ENCODE measurements at places on chromosomes 2 and 18. TPM values are rescaled to one million over a fixed set of nuclear protein-coding genes. Genes with fewer than 3 reads are reported as not detected.

GRCh38 chr18:10374636-10375293 is 79.7 kb upstream of the APCDD1 start:
- DNase-seq, result no peak

GRCh38 chr2:133641942-133642725 is 73.9 kb upstream of the NCKAP5 start:
- DNase-seq, result no peak

DNA sequence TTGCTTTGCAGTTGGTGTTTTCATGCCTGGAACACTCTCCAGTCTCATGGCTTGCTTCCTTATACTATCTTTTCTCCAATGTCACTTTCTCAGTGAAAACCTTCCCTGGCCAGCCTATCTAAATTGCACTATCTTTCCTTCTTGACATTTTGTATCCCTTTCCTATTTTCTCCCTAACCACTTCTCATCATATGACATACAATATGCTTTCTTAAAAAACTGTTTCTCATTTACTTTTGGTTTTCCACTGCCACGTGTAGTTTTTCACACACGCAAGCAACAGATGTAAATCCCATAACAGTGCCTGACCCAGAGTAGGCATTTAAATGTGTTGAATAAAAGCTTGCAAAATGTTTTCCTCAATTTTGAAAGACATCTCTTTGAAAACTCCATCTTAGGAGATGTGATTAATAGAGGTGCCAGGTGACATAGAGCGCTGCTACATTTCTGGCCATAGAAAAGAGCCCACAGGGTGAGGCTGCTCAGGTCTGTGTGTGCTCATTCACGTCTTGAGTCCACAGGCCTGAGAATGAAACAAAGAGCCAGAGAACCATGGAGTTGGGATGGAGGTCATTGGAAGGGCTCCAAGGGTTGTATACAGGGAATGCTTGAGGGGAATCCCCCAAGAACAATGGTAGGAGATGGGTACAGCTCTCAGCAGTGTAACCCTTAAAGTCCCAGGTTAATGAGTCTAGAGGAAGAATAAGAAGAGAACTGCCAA is 12.7 kb downstream of the ZNF24 start:
- no peak for DNase-seq

- DNase-seq, result peak; percentile 61
These were observed 126.6 kb downstream of the TMEM131 start for GRCh38 chr2:97868986-97869721.

- DNase-seq, result no peak
These were observed 65.0 kb upstream of the POU3F3 start for GRCh38 chr2:104788742-104789455.

DNA sequence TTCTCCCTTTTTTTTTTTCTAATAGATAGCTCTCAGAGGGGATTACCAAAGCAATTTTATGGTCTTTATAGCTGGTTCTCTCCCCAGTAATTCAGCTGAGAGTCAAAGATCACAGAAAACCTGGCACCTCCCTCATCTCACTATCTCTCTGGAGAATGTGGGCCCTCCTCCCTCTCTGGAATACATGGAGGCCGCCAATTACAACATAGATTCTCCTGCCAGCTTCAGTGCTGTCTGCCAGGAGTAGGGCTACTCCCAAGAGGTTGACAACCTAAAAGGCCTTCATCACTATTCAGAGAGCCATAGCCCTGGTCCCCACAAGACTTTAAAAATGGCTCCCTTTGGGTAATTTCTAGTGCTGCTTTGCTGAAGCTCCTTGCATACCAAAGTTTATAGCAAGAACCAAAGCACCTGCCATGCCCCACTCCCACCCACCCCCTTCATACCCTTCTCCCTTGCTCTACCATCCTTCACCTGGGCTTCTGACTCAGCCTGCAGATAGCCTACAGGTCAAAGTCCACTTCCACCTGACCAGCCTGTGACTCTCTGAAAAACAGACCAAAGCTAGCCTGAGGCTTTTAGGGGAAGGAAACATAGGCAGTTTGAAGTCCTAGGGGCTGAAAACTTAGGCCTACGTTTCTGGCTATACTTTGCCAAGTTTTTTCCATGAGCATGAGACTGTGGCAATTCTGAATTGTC is 472.3 kb downstream of the TNS1 start:
- no peak for DNase-seq

SRD5A2 gene
- total RNA-seq, result not detected

ANKRD53 gene
- total RNA-seq, result 0.97 TPM

CXCR4 gene
- total RNA-seq, result 454 TPM

SULT1C2 gene
- 1.00 TPM for total RNA-seq

DNA sequence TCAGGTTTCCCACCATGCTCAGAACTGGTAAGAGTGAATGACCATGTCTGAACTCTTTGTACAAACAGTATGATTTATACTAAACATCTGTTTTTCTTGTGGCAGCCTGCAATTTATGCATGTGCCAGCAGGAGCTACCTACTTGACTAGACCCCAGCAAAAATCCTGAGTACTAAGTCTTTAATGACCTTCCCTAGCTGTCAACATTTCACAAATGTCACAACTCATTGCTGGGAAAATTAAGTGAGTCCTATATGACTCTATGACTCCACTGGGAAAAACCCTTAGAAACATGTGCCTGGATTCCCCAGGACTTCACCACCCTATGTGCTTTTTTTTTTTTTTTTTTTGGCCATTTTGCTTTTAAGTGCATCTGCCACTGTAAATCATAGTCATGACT is 1225.8 kb downstream of the SUCLG1 start:
- DNase-seq, result no peak

DNA sequence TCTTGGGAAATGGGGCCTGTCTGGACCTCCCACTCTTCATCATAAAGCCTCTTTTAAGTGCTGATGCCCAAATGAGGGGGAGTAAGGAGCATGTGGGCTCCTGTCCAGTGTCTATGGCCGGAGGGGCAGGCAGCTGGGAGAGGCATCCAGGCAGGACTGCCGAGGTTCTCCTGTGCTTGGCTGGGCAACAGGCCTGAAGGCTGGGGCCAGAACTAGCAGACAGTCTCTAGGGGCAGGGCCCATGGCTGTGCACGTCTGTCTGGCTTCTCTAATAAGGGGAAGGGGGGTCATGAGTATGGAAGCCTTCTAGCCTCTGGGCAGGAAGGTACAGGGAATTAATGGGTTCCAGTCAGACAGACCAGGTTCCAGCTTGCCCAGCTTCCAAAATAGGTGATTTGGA is 128.6 kb downstream of the SMAD2 start:
- no peak for DNase-seq

DNA sequence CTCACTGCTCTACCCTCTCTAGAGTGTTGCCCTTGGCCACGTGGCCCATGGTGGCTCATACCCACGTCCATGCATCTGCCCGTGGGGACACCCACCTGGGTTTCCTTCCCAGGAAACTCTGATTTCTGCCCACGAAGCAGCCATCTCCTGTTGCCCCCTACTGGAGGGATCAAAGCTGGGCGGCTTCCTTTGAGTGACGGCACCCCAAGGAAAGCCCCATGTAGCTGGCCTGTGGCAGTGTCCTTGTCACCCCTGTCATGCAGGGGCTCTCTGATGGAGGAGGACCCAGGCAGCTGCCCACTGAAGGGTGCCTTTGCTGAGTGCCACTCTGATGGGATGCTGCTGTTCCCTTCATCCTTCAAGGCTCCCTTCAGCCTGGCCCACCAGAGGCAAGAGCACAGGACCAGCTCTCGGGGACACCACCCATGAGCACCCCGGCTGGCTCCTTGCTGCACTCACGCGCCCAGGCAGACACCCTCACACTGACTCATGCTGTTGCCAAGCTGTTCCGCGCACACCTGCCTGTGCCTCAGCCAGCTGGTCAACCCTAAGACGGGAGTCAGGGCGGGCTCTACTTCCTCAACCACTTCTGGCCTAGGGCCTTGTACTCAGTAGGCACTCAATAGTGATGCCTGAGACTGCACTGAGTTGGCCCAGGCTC is 101.1 kb downstream of the CTIF start:
- peak; percentile 73 for DNase-seq

CCDC142 gene
- 18.6 TPM for total RNA-seq

DNA sequence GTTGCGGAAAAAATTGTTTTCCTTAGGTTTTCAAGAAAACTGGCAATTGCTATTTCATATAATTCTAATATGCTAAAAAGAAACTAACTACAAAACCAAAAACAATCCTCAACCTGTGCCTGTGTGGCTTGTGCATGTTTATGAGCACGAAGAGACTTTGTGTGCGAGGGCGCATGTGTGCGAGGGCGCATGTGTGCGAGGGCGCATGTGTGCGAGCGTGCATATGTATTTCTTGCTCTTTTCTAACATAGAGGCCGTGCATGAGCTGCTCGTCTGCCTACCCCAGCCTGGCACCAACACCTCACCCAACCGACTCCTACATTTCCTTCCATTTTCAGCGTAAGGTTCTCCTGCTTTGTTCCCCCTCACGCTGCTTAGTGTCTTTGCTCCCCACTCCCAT is 211.6 kb downstream of the DOK6 start:
- no peak for DNase-seq

PKDCC gene
- 85.3 TPM for total RNA-seq

- no peak for DNase-seq
These were observed 95.0 kb downstream of the PID1 start for GRCh38 chr2:229176136-229176535.

- no peak for DNase-seq
These were observed 37.5 kb upstream of the TTN start for GRCh38 chr2:178844701-178845100.

DNA sequence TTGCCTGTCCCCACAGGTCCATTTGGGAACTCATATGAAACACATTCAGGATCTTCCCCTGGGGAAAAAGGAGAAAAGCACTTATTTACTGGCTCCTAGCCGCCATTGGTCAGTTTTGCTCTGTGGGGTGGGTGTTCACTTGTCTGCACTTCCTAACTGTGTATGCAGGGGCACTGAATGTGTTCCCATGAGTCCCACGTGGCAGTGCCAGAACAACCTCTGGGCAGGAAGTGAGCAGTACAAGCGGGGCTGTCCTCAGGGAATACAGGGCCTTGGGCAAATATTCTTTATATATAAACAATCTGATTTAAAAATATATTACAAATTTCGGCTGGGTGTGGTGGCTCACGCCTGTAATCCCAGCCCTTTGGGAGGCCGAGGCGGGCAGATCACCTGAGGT is 21.8 kb upstream of the CTIF start:
- no peak for DNase-seq

MARCO gene
- not detected for total RNA-seq

FRZB gene
- total RNA-seq, result 52.1 TPM

GRCh38 chr18:31983976-31984375 is 34.6 kb upstream of the RNF125 start:
- no peak for DNase-seq

- no peak for DNase-seq
These were observed 205.2 kb downstream of the AGPS start for GRCh38 chr2:177597759-177598158.

DNA sequence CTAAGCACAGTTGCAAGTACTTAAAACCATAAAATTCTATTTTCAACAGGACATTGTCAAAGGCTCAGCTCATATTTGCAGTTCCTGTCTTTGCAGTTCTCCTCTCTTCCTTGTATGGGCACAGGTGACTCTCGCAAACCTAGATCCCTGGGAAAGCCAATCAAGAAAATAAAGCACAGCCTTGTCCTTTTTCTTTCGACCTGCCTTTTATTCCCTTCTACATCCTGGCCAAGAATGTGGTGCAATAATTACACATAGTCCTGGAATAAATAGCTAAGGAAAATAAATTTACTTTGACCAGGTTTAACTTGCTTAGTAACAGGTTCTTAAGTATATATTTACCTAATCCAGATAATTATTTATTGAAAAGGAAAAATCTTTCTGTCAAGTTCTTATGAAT is 20.2 kb downstream of the ATG16L1 start:
- DNase-seq, result no peak

CLK1 gene
- total RNA-seq, result 54.9 TPM

DNA sequence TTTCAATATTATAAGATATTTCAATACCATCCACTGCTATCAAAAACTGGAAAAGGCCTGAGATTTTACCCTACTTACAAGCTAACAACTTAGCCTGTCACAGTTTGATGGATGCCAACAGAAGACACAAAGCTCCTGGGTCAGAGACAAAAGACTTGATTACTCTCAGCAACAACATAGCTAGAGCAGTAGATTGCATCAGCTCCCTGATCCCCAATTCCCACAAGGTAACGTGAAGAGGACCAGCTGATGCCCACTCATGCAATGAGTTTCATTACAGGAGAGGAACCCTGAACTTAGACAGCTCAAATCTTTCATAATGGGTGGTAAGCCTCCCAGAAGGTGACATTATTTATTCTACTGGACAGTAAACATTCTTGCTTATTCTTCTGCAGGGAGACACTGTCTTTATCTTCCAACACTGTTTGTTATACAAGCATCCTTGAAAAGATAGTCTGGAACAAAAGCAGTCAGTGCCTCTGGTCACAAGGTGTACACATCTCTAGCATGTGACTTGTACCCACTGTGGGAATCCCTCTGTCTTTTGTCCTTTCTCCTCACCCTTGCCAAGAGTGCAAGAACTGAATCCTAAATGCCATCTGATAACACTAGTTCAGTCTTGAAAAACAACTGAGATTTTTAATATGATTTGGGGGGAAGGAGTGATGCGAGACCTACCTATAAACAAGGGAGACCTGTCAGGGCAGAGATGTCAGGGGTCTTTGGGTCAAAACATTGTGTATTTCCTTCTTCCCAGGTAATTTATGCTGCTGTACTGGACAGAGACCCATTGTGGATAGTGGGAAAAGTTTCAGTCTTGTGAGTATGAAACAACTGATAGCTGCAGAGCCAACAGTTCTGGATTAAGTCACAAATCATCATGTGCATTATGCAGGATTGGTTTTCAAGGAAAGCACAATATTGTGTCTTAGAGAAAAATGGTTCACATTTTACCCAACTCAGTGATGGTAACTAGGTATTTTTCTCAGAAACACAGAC is 102.4 kb downstream of the AOX1 start:
- no peak for DNase-seq

GRCh38 chr2:138373993-138374408 is 127.6 kb upstream of the SPOPL start:
- DNase-seq, result no peak

DNA sequence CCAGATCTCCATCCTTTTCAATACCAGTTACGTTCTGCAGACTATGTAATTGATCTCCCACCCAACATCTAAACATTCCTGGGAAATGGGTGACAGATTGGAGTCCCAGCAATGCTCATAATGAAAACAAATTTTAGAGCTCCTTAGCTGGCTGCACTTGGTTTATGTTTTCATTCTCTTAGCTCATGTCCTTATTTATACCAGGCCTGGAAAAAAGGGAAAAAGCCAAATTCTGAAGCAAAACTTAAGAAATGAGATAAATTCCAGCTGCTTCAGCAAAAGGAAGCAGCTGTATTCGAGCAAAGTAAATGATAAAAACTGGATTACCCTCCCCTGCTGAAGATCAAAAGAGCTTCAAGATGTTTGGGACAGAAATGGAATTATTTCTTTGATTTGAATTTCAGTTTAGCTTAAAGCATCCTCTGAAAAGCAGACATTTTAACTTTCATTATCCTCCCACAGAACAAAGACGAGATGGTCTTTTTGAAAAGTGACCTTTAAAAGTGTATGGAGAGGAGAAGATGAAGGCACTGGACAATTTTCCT is 196.5 kb upstream of the THUMPD2 start:
- no peak for DNase-seq

EFR3B gene
- 8.0 TPM for total RNA-seq

- no peak for DNase-seq
These were observed 69.4 kb downstream of the SRD5A2 start for GRCh38 chr2:31511376-31511775.
